ENCODE measurements at places on chromosomes 3 and 15.

- no peak for DNase-seq
Observed at GRCh38 chr15:36954486-36954885, 145.9 kb downstream of the MEIS2 start.

- no peak for DNase-seq
Observed at GRCh38 chr15:61946778-61947177, 113.5 kb downstream of the VPS13C start.

DNA sequence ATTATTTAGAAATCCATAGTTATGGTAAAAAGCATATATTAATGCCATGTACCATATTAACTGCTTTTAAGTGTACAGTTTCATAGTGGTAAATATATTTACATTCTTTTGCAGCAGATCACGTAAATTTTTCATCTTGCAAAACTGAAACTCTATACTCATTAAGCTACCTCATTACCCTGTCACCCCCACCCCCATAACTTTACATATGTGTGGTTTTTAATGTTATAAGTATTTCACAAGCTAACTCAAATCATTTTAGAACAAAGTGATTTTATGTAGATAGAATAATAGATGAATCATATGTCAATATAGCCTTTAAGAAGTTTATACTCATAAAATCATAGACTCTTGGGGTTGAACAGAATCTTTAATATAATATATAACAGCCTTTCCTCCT, 7.1 kb upstream of the TP63 start:
- DNase-seq = no peak

DNA sequence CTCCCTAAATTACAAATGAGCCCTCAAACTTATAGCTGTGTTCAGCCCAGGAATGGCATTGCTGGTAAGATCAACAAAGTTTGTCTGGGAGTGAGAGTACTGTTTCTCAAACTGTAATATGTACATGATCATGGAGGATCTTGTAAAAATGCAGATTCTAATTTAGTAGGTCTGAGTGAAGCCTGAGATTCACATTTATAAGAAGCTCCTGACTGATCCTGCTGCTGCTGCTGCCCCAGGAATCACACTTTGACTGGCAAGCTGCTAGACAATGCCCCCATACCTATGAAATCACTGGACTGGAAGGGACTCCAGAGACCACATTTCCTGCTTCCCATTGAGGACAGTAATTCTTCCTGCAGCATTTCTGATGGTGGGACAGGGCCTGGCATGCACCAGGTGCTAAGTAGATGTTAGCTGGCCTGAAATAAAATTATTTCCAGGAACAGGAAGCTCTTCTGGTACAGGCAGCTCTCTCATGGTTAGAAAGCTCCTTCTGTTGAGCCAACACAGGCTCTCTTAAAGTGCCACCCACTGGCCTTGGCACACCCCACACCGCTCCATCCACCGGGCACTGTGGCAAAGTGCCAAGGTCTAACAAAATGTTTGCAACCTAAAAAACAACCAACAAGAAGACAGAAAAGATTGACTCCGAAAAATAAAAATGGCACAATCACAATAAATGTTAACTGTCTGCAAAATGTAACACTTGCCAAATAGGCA, 36.7 kb upstream of the ZNF710 start:
- DNase-seq = no peak

GRCh38 chr15:40175160-40175559, 14.3 kb downstream of the BUB1B start:
- DNase-seq = no peak

- no peak for DNase-seq
Observed at GRCh38 chr3:190865419-190865818, 2.9 kb upstream of the GMNC start.

- DNase-seq = no peak
Observed at GRCh38 chr3:193732391-193732790, 139.4 kb downstream of the OPA1 start.

GRCh38 chr3:61828880-61829721, 267.7 kb downstream of the PTPRG start:
- no peak for DNase-seq

DNA sequence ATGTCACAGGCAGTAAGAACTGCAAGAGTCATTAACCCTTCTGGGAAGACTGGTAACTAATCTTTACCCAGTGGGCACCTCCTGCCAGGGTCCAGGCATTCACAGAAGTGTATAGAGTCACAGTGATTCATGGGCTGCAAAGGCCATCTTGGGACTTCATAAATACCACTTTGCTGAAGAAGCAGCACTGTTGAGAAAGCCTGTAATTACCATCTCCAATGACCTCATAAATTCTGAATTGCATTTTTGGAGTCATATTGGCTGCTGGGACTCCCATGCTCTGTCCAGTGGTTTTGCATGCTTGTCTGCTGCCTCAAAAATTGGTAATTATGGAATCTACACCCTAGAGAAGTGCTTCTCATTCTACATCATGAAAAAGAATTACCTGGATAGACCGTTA, 837.2 kb downstream of the NTRK3 start:
- no peak for DNase-seq

- no peak for DNase-seq
Observed at GRCh38 chr3:129061023-129061887, 676 bp downstream of the GP9 start.

GRCh38 chr3:53524566-53524965, 30.2 kb downstream of the CACNA1D start:
- DNase-seq = no peak

DNA sequence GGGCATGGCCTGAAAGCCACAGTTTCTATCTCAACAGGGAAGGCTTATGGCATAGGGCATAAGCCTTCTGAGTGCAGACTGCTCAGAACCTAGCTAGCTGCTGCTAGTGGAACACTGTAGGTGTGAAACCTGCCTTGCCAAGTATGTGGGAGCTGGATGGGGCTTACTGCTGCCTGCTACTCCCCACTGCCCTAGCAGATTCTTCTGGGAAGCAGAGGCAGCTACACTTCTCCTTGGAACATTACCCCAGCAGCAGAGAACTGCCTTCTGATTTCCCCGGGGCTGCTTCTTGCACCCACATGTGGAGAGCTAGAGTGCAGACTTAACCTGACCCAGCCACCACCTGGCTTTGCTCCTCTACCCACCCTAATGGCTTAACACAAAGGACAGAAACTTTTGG, 215.7 kb downstream of the POLQ start:
- no peak for DNase-seq

DNA sequence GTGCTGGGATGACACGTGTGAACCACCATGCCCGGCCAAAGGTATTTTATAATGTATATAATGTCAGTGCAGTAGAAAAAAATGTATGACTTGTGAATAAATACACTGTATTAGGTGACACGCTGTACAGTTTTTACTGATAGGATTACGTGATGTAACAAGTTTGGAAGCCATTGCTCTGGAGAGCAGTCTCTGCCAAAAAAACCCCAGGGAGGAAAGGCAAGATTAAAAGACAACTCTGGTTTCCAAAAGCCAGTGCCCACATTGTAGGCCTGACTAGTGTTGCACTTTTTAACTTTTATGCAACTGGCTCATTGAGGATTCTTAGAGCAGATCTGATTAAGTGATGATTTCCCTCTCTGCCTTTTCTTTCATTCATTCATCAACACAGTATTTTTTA, 62.0 kb upstream of the SLC2A2 start:
- DNase-seq = no peak

DNA sequence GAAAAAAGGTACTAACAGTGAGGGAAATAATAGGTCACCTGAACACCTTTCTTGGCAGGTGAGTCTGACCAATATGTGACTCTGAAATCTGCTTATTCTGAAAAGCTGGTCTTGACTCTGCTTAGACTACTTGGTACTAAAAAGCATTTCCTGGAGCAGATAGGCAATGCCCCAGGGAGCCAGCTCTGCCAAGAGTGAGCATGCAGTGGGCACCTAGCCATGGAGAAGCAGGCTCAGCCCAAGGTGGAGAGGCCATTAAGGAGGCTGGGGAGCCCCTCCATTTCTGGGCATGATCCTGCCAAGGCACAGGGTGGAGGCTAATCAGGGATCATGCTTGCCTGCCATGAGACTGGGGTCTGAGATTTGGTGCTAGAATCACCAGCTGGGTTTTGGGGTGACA, 1.6 kb upstream of the LTF start:
- DNase-seq = peak; percentile 21

DNA sequence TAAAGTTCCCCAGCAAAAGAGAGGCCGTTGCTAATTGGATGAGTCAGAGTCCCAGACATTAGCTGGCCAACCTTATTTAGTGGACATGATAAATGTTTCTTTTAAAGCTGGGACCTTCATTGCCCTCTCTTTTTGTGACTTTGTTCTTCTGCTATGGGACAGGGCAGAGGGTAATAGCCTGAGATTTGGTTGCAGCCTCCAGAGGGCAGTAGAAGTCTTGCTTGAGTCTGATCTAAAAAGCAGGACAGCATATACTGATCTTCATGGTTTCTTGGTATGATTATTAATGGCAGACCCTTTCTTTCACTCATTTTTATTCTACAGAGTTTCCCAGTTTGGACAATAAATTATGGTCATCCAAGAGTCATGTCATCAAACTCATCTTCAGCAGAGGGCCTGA, 25.1 kb upstream of the ZKSCAN7 start:
- DNase-seq = no peak

- DNase-seq = no peak
Observed at GRCh38 chr3:33826206-33826605, 27.8 kb downstream of the PDCD6IP start.

GRCh38 chr3:94331831-94332230, 269.0 kb downstream of the NSUN3 start:
- no peak for DNase-seq

Measured in ecto neural progenitor cell (in vitro differentiated cells).